Tracheal epithelial cell (primary cell): ENCODE measurements at places on chromosomes 12 and 14. TPM values are rescaled to one million over a fixed set of nuclear protein-coding genes. Genes with fewer than 3 reads are reported as not detected.

The CAPZA3 gene
- 0.24 TPM in 1 of 2 replicates, not detected in the other for total RNA-seq

The KRT77 gene
- not detected in 2 replicates for total RNA-seq

The LUM gene
- 0.21 and 6.5 TPM in 2 replicates for total RNA-seq

The NRDE2 gene
- total RNA-seq = 5.5 and 7.0 TPM in 2 replicates

The SOX5 gene
- total RNA-seq = under 0.01 TPM in 1 of 2 replicates, not detected in the other

The SMCO2 gene
- total RNA-seq = 0.43 and 0.48 TPM in 2 replicates

The AJUBA gene
- total RNA-seq = 250 and 322 TPM in 2 replicates

The CNTN1 gene
- total RNA-seq = 7.2 and 9.8 TPM in 2 replicates

The SERPINA12 gene
- not detected in 2 replicates for total RNA-seq

The TPPP2 gene
- total RNA-seq = not detected in 2 replicates

The RHEBL1 gene
- 0.24 TPM in 1 of 2 replicates, not detected in the other for total RNA-seq

The CLEC4A gene
- total RNA-seq = not detected in 2 replicates

The SYCP3 gene
- 0.24 TPM in 1 of 2 replicates, not detected in the other for total RNA-seq

The EIF2S3B gene
- total RNA-seq = 0.72 and 1.1 TPM in 2 replicates

The ABCC9 gene
- total RNA-seq = 0.24 and 0.64 TPM in 2 replicates

The ARHGEF25 gene
- total RNA-seq = 1.9 and 2.2 TPM in 2 replicates

The MYH6 gene
- not detected in 2 replicates for total RNA-seq

The SLC22A17 gene
- total RNA-seq = 1.5 and 8.7 TPM in 2 replicates

The MYF6 gene
- not detected in 2 replicates for total RNA-seq

The MFAP5 gene
- 0.72 and 11.5 TPM in 2 replicates for total RNA-seq

The PIWIL1 gene
- total RNA-seq = not detected in 2 replicates

The ZDHHC22 gene
- total RNA-seq = not detected in 2 replicates

The CELA1 gene
- not detected in 2 replicates for total RNA-seq

The ACSS3 gene
- 0.64 and 2.9 TPM in 2 replicates for total RNA-seq

The PARP11 gene
- total RNA-seq = 1.2 and 2.8 TPM in 2 replicates

The FAM186B gene
- under 0.01 and 0.48 TPM in 2 replicates for total RNA-seq

The TPH2 gene
- not detected in 2 replicates for total RNA-seq

The FAM90A1 gene
- total RNA-seq = under 0.01 and 0.21 TPM in 2 replicates
